ENCODE measurements at places on chromosomes 5 and 9.

- no peak for DNase-seq
These were observed 275.4 kb upstream of the IRX4 start for GRCh38 chr5:2158109-2158508.

- no peak for DNase-seq
These were observed 203.5 kb upstream of the RGMB start for GRCh38 chr5:98570010-98570409.

GRCh38 chr5:138968601-138969000 is 93.5 kb upstream of the LRRTM2 start:
- DNase-seq, result no peak

DNA sequence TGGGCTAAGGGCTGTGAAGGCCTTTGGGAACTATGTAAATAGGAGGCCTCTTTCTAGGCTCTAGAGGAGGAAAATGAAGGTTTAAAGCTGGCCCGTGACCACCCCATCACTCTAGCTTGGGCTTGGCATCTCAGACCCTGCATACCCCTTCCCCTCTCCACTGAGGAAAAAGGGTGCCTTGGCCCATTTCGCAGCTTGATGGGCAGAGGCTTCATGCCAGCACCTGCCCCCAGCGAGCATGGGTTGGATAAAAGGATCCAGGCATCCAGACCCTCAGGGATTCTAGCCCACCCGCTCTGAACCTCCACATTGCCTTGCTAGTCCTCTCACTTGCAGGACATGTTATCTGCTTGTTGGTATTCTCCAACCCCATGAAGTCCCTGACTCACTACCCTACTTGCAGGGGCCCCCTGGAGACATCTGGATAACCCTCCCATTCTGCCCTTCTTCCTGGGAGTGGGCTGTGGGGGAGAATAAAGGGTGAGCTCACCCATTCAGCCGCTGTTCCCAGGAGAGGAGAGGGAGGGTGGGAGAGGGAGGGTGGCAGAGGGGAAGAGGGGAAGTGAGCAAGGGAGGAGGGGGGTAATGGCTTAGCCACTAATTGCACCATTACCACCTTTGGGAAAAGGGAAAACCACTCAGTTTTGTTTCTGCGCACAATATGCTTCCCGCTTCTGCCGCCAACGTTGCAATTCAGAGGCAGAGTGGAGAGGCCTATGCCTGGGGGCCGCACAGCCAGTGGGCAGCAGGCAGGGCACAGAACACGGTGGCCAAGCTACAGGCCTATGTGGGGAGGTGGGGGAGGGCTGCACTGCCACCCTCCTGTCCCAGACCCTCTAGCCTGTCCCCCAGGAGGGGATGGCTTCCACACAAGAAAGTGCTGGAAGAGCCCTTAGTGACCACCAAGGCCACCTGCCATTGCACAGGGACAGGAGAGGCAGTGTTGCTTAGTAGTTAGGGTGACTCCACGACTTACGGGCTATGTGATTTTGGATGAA is 2.1 kb upstream of the CAMK2A start:
- DNase-seq, result no peak

- DNase-seq, result no peak
These were observed 43.7 kb upstream of the ABL1 start for GRCh38 chr9:130791303-130791894.

Measured in SHP77 (cell line).